ENCODE measurements at places on chromosomes 7 and 10.
A peak's percentile ranks its signal among the peaks of the same experiment; 100 is the strongest.

GRCh38 chr10:86071145-86071544 lies 295.4 kb downstream of the GRID1 start:
- DNase-seq = no peak

GRCh38 chr10:11724938-11725776 lies 17.0 kb upstream of the ECHDC3 start:
- peak; percentile 73 for DNase-seq

DNA sequence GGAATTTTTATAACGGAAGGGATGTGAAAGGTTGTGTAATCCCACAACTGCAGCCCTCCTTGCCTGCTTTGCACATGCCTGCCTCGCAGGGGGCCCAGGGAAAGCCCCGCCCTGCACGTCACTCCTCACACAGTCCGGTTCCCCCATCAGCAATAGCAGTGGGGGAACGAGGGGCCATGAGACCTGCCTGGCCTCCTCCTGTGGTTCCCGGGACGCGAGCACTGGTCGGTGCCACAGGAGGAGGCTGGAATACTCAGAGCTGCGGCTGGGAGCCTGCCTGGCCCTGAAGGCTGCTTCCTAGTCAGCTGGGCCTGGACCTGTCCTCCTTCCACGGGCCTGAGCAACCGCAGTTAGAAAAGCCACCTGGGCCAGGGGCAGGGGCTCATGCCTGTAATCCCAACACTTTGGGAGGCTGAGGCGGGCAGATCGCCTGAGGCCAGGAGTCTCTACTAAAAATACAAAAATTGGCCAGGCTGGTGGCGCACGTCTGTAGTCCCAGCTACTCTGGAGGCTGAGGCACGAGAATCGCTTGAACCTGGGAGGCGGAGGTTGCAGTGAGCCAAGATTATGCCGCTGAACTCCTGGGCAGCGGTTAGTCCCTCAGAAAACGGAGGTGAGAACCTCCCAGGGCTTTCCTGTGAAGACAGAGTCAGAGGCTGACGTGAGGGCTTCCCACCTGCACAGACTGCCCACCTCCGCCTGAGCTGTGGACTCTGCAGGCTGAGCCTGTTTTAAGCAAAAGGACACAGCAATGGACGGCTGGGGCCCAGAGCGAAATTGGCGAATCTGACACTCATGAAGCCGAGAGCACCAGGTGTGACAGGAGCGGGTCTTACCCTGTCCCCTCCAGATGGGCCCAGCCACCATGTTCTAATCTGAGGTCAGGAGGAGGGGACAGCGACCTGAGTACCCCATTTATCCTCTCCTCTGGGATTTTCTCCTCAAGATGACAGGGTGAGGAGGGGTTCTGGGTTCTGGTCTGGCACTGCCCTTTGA lies 52.9 kb downstream of the VIPR2 start:
- no peak for DNase-seq

DNA sequence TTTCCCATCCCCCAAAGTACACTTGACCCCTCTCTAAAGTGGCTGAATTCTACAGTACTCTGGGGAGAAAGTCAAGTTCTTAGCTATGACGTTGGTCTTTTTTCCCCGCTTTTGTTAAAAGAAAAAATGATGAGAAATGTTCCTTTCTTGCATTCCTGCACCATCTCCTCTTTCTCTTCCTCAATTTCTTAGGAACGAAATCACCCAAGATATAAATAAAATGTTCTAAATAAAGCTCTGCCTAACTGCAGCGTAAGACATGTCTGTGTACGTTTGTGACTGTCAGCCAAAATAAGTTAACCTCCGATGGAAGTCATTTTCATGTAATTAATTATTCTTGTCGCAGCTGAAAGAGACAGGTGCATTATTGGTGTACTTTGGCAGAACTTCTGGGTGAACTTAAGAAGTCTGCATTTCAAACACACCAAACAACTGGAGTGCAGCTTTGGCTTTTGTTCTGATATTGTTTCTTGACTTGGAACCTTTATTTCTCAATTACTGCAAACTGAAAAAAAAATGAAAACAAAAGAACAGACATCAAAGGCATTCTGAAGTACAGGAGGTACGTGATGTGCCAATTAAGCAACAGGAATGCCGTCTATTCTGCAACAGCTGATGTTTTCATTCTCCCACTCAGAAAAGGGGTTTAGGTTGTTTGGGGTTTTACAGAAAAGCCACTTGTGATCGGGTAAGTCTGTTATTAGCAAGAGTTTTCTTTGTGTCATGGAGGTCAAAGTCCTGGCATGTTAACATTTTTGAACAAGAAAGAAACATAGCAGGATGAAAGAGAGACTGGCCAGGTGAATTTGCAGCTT lies 82.4 kb upstream of the SDK1 start:
- DNase-seq = no peak

GRCh38 chr10:75234017-75234682 lies 1.6 kb downstream of the COMTD1 start:
- peak; percentile 95 for DNase-seq

- DNase-seq = peak; percentile 85
Measured at GRCh38 chr7:151038951-151039849, 9.1 kb upstream of the ASIC3 start.

GRCh38 chr7:15440482-15440881 lies 121.3 kb downstream of the AGMO start:
- no peak for DNase-seq

DNA sequence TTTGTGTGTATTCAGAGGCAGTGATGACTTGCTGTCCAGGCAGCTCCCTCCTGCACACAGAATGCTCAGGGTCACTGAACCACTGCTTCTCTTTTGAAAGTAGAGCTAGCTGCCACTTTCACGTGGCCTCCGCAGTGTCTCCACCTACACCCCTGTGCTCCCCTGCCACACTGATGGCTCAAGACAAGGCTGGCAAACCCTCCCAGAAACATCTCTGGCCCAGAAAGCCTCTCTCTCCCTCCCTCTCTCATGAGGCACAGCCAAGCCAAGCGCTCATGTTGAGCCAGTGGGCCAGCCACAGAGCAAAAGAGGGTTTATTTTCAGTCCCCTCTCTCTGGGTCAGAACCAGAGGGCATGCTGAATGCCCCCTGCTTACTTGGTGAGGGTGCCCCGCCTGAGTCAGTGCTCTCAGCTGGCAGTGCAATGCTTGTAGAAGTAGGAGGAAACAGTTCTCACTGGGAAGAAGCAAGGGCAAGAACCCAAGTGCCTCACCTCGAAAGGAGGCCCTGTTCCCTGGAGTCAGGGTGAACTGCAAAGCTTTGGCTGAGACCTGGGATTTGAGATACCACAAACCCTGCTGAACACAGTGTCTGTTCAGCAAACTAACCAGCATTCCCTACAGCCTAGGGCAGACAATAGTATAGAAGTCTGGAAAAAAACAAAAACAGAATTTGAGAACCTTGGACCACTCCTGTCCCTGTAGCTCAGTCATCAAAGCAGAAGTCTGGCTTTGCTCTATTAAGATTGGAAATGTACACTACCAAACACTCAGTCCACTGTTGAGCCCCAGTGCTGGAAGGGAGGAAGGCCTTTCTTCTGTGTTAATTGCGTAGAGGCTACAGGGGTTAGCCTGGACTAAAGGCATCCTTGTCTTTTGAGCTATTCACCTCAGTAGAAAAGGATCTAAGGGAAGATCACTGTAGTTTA lies 15.8 kb downstream of the SCD start:
- DNase-seq = no peak

GRCh38 chr10:17049195-17049594 lies 80.4 kb downstream of the CUBN start:
- DNase-seq = no peak

DNA sequence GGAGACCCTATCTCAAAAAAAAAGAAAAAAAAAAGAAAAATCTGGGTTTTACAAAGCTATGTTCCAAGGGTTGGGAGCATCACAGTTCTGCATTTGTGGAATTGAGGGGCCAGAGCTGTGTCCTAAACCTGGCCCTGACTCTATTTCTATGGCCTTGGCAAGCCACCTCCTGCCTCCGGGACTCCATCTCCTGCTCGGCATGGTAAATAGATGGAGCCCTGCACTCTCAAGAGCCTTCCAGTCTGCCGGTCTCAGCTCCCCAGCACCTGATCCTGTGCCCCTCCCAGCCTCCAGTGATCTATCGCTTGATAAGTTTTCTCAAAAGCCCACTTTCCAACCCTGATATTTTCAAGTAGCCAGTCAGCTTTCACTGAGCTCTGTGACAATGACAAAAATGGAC lies 43.0 kb downstream of the KCNH2 start:
- no peak for DNase-seq

DNA sequence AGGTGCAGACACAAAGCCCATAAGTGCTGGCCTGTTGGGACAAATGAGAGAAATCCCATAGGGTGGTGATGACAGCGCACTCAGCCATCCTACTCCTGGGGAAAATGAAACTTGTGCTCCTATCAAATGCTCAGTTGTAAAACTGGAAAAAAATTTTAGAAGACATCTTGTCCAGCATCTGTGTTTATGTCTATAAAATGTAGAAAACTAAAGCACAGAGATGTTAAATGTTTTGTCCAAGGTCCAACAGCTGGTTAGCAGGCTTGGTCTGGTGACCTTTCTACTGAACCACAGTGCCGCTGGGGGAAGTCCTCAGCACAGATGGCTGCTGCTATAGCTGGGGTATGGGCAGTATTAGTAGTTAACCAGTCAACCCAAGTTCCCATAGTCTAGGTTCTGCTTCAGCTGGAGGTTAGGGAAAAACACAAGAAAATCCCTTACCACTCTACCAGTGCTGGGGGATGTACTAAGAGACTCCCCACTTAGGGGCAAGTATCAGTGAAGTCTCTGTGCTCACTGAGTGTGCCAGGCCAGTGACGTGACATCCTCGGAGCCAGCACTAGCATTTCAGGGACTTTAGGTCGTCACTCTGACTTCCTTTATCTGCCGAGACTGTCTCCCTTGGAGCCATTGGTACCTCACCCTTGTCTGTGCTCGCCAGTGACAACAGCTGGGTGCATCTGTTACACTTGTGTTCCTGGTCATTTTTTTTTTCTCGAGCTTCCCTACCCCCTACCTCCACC lies 1.9 kb downstream of the TSPAN33 start:
- no peak for DNase-seq

GRCh38 chr10:78349911-78350663 lies 316.4 kb downstream of the RPS24 start:
- no peak for DNase-seq

DNA sequence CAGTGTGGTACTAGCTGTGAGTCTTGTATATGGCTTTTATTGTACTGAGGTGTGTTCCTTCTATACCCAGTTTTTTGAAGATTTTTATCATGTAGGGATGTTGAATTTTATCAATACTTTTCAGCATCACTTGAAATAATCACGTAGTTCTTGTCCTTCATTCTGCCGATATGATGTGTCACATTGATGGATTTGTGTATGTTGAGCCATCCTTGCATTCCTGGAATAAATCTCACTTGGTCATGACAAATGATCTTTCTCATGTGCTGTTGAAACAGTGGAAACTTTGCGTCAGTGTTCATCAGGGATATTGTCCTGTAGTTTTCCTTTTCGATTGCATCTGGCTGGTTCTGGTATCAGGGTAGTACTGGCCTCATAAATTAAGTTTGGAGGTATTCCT lies 7.1 kb upstream of the PRKAR1B start:
- no peak for DNase-seq

DNA sequence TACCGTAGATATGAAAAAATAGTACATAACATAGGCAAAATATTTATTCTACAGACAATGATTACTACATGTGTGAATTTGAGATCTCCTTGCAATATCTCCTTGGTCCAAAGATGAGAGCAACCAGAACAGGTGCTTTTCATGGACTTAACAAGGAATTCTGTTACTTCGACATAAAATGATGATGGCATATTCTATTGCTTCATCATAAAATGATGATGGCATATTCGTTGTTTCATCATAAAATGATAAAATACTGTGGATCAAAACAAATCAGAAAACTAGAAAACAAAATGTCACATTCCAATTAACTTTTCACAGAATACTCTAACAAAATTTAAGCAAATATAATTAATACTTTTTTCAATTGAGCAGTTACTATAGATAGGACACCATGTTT lies 4.8 kb downstream of the OSBPL3 start:
- DNase-seq = no peak

- no peak for DNase-seq
Measured at GRCh38 chr10:52598936-52599335, 173.6 kb downstream of the MBL2 start.

DNA sequence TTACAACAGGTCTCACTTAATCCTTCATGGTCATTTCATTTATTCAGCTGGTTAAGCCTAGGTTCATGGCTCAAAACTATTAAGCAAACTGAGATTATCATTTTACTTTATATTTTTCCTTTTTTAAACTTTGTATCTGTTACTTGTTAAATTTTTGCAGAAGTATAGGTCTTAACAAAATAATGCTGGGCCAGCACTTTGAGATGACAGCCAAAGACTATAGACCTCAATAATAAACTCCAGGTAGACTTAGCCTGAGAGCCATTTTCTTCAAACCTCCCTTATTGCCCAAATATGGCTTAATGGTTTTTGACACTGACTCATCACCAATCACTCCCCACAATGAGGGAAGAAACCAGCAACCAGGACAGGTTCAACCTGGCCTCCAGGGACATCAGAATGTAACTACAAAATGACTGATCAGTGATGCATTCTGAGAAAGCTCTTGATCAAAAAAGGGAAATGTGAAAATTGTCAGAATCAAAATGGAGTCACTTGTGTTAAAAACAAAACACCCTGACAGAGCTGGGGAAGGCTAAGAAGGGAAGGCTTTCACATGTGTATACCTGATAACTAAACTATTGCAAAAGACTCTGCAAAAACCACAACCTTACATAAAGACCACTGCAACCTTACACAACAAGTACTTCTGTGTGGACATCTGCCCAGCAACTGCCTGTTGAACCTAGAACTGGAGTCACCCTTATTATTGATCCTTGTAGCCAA lies 2.1 kb upstream of the CCDC126 start:
- DNase-seq = no peak

DNA sequence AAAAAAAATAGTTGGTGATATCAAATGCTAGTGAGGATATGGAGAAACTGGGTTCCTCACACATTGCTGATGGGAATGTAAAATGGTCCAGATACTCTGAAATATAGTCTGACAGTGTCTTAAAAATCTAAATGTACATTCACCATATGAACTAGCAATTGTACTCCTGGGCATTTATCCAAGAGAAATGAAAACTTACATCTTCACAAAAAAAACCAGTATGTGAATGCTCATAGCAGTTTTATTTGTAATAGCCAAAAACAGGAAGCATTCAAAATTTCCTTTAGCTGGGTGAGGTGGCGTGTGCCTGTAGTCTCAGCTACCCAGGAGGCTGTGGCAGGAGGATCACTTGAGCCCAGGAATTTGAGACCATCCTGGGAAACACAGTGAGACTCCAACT lies 2.1 kb upstream of the SSC4D start:
- no peak for DNase-seq
